ENCODE measurements at places on chromosomes 16 and 17.

DNA sequence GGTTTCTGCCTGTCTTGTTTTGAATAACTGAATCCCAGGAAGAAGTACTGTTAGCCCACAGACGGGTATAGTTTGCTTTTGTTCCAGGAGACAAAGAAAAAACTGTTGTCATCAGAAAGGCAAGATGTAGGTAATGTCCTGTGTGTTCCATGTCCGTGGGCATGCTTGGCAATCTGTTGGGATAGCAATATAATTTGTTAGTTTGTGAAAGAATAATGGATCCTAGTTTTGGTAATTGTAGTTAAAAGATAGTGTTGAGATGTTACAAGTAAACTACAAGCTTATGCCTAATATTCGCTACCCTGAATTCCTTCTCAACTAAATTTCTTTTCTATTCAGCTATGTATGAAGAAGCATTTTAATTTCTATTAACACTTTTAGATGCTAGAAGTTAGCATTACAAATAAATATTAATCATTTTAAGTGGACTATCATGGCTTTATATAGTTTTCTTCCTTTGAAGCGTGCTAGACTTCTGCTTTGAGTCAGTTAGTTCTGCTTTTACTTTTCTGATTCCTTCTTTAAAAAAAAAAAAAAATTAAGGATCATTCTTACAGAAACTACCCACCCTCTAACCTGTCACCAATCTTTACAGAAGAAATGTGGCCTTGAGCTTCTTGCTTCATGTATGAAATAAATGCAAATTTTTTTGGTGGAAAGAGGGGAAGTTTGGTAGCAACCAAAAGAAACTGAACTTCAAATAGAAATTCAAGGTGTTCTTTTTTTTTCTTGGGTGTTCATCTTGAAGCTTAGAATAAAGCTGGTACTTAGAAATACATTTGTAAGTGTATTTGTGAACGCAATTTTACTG is 2.4 kb downstream of the EVI2A start:
- no peak for DNase-seq

GRCh38 chr16:27486760-27487159 is 63.0 kb downstream of the GTF3C1 start:
- DNase-seq, result no peak

- DNase-seq, result no peak
Observed at GRCh38 chr16:1119766-1120576, 23.9 kb upstream of the C1QTNF8 start.

GRCh38 chr17:76278268-76278908 is 13.2 kb downstream of the UBALD2 start:
- no peak for DNase-seq

DNA sequence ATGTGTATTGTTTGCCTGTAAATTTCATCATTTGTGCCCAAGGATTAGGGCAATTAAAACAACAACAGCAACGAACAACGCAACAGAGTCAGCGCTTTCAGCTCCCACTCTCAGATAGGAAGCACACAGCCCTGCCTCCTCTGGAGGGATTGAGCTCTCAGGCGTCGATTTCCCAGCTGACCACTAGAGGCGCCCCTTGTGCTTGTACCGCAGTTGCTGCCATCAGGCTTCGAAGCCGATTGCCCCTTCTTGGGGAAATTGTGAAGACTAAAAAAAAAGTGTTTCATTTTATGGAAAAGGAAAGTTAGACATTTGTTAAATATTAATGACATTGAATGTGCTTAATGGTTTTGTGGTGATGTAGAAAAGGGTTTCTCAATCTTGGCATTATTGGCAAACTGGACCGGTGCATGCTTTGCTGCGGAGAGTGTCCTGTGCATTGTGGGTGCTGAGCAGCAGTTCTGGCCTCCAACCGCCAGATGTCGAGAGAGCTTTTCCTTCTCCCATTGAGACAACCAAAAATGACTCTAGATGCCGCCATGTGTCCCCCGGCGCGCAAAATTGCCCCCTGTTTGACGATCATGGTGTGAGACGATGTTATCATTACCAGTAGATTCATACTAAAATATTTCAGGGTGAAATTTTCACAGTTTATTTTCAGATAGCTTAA is 650.4 kb upstream of the RBFOX1 start:
- peak; percentile 42 for DNase-seq

- DNase-seq, result no peak
Observed at GRCh38 chr16:84823484-84823883, 3.7 kb downstream of the CRISPLD2 start.

DNA sequence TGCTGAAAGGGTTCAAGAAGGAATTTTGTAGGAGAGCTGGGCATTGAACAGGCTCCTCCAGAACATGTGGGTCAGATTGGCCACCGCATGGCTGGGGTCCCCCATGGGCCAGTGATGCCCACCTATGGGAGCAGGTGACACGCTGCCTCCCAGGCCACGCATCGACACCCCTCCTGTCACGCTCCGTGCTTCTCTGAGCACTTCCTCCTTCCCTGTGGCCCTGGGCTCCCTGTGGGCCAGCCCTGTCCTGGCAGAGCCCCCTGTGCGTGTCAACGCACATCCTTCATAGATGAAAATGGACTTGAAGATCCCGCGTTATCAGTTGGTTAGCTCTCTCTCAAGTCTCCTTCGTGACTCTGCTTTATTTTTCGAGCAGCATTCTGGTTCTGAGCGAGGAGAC is 160.3 kb downstream of the RPTOR start:
- no peak for DNase-seq

DNA sequence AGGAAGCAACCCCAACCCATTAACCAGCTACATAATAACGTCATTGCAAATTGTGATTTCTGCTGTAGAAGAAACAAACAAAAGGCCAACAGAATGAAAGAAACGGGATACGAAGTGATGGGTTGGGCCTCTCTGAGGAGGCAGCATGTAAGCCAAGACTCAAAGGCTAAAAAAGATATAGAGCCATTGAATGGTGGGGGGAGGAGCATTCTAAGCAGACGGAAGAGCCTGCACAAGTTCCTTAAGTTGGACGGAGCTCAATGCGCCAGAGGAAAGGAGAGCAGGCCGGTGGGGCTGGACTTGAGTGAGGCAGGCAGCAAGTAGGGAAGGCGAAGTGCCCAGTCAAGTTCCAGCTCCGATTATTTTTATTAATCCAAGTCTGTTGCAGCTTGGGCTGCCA is 160.3 kb downstream of the SHISA9 start:
- no peak for DNase-seq

DNA sequence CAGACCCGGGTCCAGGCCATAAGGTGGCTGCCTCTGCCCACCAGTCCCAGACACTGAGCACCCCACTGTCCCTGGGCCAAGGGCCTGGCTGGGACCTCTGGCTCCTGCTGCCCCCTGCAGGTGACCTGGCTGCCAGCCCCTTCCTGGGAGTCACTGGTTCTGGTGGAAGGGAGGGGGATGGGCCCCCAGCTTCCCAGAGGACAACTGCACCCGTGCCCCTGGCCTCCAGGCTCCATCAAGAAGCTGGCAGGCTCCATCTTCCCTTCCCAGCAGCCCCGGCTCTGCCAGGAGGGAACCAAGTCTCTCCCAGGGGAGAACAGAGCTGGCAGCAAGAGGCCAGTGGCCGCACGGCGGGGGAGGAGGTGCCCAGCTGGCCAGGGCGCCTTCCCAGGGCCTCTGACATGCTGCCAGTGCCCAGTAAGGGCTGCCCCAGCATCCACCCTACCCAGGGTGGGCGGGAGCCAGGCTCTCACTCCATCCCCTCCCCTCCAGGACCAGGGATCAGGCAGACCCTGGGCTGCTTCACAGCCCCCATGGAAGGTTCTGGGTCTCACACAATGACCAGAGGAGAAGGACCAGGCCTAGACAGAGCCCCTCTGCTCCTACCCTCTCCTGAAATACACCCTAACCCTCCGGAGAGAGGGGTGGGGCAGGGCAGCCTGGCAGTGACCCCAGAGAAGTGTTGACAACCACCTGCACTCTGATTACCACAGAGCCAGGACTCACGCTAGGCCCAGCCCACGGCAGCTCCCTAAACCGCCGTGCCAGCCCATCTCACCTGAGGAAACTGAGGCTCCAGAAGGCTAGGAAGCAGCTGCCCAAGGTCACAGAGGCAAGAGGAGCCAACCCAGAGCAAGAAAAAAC is 3.6 kb downstream of the CLUH start:
- DNase-seq, result peak; percentile 57

DNA sequence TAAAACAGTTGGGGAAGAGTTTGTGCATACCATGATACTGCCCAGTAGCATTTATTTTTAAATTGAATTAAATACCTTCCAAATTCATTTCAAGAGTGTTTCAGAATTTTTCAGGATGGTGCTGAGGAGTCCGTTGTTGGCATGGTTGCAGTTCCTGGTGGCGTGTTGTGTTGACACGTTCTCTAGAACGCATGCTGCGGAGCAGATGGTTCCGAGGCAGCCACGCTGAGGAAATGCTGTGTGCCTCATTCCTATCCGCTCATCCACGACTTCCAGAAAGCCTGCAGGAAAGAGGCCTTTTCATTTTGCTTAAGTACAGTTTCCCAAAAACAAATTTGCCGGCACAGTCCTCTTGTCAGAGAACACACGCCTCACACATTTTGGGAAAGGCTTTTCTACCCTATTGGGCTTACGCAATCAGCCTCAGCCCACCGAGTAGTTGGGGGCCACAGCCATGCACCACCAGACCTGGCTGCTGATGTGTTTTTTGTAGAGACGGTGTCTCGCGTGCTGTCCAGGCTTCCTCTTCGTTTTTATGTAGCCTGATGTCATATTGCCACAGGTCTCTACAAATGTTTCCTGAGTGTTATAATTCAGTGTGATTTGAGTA is 32.1 kb upstream of the IL17C start:
- DNase-seq, result no peak

DNA sequence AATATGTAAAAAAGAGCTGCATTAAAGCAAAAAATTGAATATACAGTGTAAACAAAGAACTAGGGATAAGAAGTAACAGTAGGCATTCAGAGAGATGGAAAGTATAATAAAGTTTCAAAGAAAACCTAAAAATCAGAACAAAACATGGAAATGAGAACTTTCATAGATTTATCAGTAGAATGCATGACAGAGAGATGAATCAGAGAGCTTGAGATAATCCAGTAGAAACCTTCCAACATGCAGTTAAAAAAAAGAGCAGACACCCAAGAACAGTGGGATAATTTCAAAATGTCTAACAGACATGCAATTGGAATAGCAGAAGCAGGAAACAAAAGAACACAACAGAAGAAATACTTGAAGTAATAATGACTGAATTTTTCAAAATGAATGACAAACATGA is 1384.2 kb downstream of the CDH11 start:
- DNase-seq, result no peak

- no peak for DNase-seq
Observed at GRCh38 chr17:32484628-32485027, 2.2 kb upstream of the CDK5R1 start.

GRCh38 chr17:81156866-81157805 is 8.2 kb upstream of the PVALEF start:
- no peak for DNase-seq

Measured in kidney tubule cell (primary cell).